ENCODE measurements at places on chromosomes 6 and 20. TPM values are rescaled to one million over a fixed set of nuclear protein-coding genes. Genes with fewer than 3 reads are reported as not detected.
A peak's percentile ranks its signal among the peaks of the same experiment; 100 is the strongest.

DNA sequence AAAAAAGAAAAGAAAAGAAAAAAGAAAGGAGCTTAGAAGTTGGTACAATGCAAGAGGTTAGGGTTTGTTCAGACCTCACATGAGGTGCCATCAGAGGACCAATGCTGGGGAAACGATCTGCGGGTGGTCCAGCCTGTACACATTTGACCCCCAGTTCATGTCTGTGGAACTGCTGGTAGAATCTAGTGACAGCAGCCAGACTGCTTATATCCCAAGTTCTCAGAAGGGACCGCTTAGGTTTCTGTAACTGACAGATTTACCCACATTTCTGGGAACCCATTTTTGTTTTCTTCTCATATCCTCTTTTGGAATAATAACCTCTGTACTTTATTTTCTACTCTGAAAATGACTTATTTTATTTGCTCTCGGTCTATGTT lies 4.7 kb downstream of the PPP1R18 start:
- H3K4me1 ChIP-seq = peaks cover 81% of the 10 kb centered on the region
- peak overlapping the region; percentile 83 for H3K4me3 ChIP-seq
- H3K27ac ChIP-seq = peak overlapping the region; percentile 97
- peaks cover 34% of the 10 kb centered on the region for H3K36me3 ChIP-seq
- H3K27me3 ChIP-seq = no peaks in the 10 kb centered on the region

CCN6 gene
- total RNA-seq = not detected

GRCh38 chr6:75114195-75114594 lies 91.7 kb downstream of the COL12A1 start:
- no peaks in the 10 kb centered on the region for H3K4me1 ChIP-seq
- no peak overlapping the region for H3K27ac ChIP-seq
- H3K27me3 ChIP-seq = no peaks in the 10 kb centered on the region
- no peak for DNase-seq
- H3K4me3 ChIP-seq = no peak overlapping the region
- H3K36me3 ChIP-seq = no peaks in the 10 kb centered on the region

DNA sequence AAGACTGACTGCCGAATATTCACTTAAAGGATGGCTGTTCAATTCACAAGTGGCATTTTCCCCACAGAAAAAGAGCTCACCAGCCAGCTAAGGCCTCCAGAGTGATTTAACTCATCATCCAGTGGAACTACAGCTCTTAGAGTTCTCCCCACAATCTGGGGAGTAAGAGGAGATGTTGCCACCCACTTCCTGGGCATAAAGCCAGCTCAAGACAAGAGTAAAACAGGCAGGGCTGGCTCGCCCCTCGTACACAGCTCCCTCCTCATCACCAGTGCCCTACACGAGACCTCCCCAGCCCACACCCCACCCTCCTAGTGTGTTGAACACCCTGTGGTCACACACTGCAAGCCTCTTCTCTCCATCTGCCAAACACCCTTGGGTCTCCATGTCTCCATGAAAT lies 47.2 kb upstream of the IPCEF1 start:
- H3K4me1 ChIP-seq = peaks cover 14% of the 10 kb centered on the region
- H3K27me3 ChIP-seq = no peaks in the 10 kb centered on the region
- no peak for DNase-seq
- no peak overlapping the region for H3K4me3 ChIP-seq

DNA sequence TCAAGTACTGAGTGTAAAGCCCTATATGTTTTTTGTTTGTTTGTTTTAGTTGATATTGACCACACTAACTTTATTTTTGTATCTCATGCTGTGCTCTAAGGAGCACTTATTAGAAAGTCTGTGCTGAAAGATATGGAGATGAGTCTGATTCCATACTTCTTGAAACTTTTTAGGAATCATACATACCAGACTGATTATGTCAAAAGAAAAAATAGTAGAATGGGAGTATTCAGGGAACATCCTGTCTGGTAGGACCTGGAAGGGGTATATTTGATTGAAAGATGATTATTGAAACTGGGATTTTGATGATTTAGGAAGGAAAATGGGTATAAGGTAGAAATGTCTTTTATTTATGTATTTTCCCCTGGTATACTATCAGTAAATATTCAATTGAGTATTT lies 111.4 kb downstream of the QKI start:
- no peak overlapping the region for H3K4me3 ChIP-seq
- no peak overlapping the region for H3K27ac ChIP-seq
- H3K27me3 ChIP-seq = no peaks in the 10 kb centered on the region
- H3K36me3 ChIP-seq = no peaks in the 10 kb centered on the region

SCP2D1 gene
- total RNA-seq = not detected

- H3K27ac ChIP-seq = peak overlapping the region; percentile 100
- peak overlapping the region; percentile 99 for H3K4me3 ChIP-seq
- peaks cover 44% of the 10 kb centered on the region for H3K36me3 ChIP-seq
- H3K27me3 ChIP-seq = no peaks in the 10 kb centered on the region
- no peak for DNase-seq
These were observed 1.9 kb downstream of the PNRC1 start for GRCh38 chr6:89082486-89082891.

LY6G6D gene
- total RNA-seq = not detected

DNA sequence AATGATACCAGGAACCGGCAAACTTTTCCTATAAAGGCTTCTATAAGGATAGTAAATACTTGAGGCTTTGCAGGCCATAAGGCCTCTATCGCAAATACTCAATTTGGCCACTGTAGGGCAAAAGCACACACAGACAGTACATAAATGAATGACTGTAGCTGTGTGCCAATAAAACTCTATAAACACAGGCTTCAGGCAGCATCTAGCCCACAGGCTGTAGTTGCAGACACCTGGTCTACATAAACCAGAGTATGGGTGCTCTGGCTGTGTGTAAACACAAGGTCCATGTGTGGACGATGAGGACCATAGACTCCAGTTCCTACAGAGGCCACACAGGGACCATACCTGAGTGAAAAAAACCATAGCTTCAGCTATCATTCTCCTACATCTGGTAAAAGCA lies 52.2 kb downstream of the ZMYND8 start:
- H3K36me3 ChIP-seq = peaks cover 42% of the 10 kb centered on the region
- H3K4me3 ChIP-seq = no peak overlapping the region
- DNase-seq = no peak
- no peaks in the 10 kb centered on the region for H3K27me3 ChIP-seq
- H3K27ac ChIP-seq = peak overlapping the region; percentile 60

- H3K27ac ChIP-seq = no peak overlapping the region
- H3K27me3 ChIP-seq = peaks cover 35% of the 10 kb centered on the region
- H3K4me1 ChIP-seq = peaks cover 48% of the 10 kb centered on the region
- no peak overlapping the region for H3K4me3 ChIP-seq
- H3K36me3 ChIP-seq = no peaks in the 10 kb centered on the region
- DNase-seq = peak; percentile 67
These were observed 1.7 kb downstream of the KCNK15 start for GRCh38 chr20:44747166-44748004.

DNA sequence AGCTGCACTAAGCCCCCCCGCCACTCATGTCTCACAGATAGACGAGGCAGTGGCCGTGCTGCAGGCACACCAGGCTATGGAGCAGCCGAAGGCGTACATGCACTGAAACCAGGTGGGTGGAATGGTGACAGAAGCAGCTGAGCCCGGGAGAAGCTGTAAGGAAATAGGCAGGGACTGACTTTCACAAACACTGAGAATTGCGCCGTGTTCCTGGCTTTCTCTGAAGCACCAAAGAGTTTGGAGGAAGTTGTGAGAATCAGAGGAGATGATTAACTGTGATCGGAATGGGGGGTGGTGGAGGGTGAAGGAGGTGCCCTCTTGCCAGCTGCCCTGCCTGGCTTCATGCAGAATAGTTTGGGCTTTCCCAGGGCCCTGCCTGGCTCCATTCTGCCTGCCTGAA lies 21.6 kb downstream of the TOMM34 start:
- no peak overlapping the region for H3K4me3 ChIP-seq
- peak overlapping the region; percentile 18 for H3K27ac ChIP-seq
- peaks cover 29% of the 10 kb centered on the region for H3K36me3 ChIP-seq
